ENCODE measurements at places on chromosomes 2 and 18.

GRCh38 chr2:72386288-72386687 is 238.6 kb upstream of the CYP26B1 start:
- no peak for DNase-seq

DNA sequence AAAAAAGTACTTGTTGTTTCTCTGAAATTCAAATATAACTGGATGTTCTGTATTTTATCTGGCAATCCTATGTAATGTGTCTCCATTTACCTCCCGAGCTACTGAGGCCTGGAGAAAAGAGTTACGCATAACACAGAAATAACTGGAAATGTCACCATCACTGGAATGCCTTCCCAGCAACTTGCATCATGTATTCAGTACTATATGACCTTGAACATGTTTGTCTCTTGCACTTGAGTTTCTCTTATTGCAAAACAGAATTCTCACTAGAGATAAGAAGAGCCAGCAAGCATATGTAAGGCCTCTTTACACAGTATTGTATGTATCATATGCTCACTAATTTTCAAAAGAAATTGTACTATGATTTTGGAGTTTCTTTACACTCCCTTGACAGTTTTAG is 99.6 kb upstream of the CTAGE1 start:
- no peak for DNase-seq

DNA sequence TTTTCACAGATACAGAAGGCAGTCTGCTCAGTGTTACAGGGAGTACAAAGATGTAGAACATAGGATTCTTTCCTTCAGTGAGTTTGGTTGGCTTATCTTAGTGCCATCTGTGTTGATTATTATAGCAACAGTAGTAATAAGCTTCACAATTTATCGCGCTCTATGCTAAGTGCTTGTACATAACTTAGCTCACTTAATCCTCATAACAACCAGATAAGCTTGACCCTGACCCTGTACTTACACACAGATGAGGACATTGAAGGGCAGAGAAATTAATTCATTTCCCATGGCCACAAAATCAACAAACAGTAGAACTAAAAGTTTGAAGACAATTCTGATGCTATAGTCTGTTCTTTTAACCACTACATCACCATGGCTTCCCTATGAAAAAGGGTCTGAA is 121.8 kb downstream of the SPHKAP start:
- DNase-seq: no peak

GRCh38 chr18:13376841-13377351 is 158.3 kb downstream of the LDLRAD4 start:
- no peak for DNase-seq

GRCh38 chr2:161571051-161571429 is 53.2 kb upstream of the SLC4A10 start:
- DNase-seq: no peak

GRCh38 chr2:198283146-198283545 is 478.8 kb downstream of the PLCL1 start:
- DNase-seq: no peak

DNA sequence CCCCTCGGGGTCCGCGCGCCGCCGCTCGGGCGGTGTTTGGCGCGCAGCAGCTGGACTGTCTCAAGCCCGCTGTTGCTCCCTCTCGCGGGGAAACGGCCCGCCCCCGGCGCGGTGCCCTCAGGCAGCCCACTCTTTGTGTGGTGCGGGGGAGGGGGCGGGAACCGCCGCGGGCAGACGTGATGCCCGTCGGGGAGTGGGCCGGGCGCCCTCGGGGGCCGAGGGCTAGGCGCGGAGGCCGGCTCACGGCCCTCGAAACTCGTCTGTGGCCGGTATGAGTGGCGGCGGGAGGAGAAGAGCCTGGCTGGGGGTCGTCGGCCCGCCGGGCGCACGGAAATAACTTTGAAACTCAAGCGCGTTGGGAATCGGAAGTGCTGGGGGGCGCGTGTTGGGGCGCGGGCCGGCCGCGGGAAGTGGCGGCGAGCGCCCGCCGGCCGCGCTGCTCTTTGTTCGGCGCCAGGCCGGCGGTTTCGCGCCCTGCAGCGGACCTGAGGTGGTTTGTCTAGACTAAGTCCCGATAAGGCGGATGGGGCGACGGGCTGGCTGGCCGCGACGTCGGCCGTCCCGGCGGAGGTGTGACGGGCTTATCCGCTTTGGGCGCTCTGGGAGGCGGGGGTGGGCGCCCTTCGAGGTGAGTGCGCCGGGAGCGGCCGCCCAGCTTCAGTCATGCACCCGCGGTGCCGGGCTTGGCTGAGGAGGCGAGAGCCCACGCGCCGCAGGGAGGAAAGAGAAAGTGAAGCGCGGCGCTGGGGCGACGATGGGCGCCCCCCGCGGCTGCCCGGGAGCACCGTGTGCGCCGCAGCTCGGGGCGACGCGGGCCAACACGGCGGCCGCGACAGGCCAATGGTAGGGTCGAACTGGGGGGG is 679 bp downstream of the PTMA start:
- peak; percentile 45 for DNase-seq

GRCh38 chr2:157743051-157743450 is 114.4 kb upstream of the ACVR1C start:
- DNase-seq: no peak

DNA sequence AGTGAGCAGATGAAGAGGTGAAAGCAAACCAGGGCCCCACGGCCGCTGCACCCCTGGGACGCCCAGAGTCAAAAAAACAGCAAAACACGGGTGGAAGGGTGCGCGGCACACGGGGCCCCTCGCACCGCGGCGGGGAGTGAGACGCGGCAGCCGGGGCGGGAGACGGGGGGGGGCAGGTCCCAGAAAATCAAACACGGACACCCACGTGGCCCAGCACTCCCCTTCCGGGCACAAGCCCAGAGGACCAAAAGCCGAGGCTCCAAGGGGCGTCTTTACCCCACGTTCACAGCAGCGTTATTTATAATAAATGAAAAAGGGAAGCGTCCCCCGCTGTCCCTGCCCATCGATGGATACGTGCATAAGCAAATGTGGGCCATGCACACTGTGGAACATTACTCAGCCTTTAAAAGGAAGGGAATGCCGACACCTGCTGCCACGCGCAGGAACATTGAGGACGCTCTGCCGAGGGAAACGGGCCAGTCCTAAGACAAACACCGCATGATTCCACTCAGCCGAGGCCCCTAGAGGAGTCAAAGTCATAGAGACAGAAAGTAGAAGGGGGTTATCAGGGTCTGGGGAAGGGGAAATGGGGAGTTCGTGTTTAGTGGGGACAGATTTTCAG is 677 bp upstream of the COPS9 start:
- DNase-seq: peak; percentile 12

- no peak for DNase-seq
These were observed 122.9 kb downstream of the COPS8 start for GRCh38 chr2:237208373-237209260.

- DNase-seq: no peak
These were observed 22.9 kb upstream of the STAM2 start for GRCh38 chr2:152198499-152198898.

- DNase-seq: no peak
These were observed 250.9 kb downstream of the ICOS start for GRCh38 chr2:204187229-204188083.

- DNase-seq: no peak
These were observed 133.0 kb downstream of the MYO3B start for GRCh38 chr2:170310876-170311502.
